Left renal pelvis (tissue), 4 donors: ENCODE measurements at places on chromosomes 5 and 9. TPM values are rescaled to one million over a fixed set of nuclear protein-coding genes. Genes with fewer than 3 reads are reported as not detected.
A peak's percentile ranks its signal among the peaks of the same experiment; 100 is the strongest.

DNA sequence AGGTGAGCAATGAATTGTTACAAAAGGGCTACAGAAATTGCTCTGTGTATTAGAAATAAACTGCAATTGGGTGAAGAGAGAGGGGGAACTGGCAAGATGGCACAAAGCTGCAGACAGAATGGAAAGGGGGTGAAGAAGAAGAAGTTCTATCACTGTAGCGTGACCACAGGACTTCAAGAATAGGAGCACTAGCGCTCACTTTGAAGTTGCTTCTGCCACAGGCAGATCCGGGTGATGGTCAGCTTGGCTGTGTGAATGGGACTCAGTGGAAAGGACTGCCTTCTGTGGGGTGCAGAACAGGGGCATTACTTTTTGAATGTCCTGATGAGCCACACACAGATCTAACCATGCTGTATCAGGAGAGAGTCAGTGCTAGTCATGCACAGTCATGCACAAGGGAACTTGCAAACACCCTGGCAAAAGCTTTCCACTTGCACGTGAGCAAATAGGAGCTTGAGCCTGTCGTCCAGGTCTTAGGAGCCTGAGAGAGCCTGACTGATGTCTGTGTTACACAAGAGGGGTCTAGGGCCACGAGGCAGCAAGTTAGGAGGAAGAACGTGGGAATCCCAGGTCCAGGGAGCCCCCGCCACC is 16.3 kb downstream of the IL5 start:
- no peak for DNase-seq

GRCh38 chr5:123083298-123083697 is 5.7 kb upstream of the PRDM6 start:
- DNase-seq = no peak

Gene SPATA31A3
- not detected for polyA plus RNA-seq

Gene SCGB3A2
- 6.9 TPM for polyA plus RNA-seq

- no peak for DNase-seq
Observed at GRCh38 chr9:6415266-6415665, 2.3 kb downstream of the UHRF2 start.

DNA sequence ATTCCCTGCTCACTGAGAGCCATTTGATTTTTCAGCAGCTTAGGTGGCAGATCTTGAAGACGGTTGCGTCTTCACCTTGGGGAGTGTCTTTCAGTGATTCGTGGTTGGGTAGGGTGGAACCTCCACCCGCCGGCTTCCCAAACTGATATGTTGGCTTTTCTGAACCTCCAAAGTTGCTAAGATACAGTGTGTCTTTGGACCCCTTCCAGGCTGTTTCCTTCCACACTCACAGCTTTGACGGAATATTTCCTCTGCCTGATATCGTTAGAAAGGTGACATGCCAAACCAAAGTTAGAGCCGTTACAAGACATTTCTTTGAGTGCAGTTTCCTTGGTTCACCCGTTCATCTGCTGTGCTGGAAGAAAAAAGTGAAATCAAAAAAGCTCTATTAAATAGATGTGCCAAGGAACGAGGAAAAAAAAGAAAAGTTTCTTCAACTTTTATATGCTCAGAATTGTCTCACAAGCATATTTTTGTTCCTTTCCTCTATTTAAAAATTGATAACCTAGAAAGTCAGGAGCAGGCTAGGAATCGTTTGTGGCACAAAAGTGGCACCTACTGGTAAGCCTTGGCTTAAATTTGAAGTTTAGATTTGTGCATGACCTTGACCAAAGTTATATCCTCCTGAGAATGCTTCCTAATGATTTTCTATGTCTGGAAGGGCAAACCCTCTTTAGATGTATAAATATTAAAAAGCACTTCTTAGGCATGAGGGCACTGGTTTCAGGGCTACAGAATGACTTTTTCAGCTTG is 270.7 kb upstream of the WWC1 start:
- no peak for DNase-seq

Gene PCDHA1
- not detected for polyA plus RNA-seq

DNA sequence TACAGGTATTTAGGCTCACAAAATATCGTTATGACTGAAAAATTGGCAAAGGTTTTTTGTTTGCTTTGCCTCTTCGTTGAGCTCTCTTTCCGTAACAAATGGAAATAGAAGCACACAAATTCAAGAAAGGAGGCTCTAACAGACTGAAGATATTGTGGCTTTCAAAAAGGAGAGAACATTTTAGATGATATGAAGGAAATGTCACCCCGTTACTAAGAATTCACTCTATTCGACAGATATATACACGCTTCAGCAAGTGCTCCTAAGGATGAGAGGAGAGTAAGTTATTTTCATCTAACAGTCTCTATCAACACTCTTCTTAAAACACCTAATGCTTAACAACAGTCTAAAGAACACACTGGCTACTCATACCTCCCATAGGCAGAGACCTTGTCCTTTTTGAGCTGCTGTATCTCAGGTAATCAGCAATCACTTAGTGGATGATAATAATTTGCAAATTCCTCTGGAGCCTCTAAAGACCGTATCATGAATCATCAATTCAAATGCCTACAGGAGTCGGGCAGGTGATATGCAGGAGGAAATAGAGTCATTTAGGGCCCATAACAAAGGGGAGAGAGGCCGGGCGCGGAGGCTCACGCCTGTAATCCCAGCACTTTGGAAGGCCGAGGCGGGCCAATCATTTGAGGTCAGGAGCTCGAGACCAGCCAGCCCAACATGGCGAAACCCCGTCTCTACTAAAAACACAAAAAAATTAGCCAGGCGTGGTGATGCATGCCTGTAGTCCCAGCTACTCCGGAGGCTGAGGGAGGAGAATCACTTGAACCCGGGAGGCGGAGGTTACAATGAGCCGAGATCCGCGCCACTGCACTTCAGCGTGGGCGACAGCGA is 1.4 kb upstream of the HSDL2 start:
- no peak for DNase-seq

DNA sequence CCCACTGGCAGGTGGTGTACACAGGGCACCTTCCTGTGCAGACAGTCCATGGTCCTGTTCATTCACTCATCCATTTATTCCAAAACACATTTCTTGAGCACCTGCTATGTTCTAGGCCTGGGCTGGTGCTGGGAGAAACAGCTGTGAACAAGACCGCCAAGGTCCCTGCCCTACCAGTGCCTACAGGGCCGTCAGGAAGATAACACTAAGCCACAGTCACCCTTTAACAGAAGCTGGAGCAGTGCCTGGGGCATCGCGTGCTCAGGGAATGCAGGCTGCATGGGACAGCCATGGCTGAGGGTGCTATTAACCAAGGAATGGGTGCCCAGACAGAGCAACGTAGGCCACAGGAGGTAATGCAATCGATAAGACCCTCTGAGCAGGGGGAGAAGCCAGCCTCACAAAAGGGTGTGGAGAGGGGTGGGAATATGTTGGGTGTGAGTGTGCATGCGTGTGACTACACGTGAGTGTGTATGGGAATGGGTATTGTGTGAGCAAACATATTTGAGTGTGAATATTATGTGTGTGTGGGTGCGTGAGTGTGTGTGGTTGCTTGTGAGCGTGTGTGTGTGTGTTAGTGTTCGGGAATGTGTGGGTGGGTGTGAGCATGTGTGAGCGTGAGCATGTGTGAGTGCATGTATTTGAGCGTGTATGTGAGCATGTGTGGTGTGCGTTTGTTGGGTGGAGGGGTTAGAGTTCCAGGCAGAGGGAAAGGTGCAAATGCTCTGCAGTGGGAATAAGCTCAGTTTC is 19.1 kb downstream of the DUSP1 start:
- DNase-seq = no peak

GRCh38 chr9:21966140-21966851 is 27.9 kb downstream of the CDKN2A start:
- no peak for DNase-seq

Gene PCDHGB7
- 13.7 TPM for polyA plus RNA-seq

DNA sequence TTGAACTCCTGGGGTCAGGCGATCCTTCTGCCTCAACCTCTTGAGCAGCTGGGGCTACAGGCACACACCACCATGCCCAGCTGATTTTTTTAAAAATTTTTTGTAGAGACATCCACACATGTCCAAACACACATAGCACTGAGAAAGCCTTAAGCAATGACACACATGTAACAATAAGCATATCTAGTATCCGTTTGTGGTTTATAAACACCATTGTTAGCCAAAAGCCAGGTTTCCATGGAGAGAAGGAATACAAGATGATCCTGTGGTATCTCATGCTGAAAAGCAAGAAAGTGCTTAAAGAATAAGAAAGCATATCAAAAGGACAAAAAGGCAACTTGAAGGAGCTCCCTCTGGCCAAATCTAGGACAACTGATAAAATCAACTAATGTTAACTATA is 29.7 kb upstream of the SLC1A3 start:
- DNase-seq = no peak

Gene LCN15
- polyA plus RNA-seq = not detected

DNA sequence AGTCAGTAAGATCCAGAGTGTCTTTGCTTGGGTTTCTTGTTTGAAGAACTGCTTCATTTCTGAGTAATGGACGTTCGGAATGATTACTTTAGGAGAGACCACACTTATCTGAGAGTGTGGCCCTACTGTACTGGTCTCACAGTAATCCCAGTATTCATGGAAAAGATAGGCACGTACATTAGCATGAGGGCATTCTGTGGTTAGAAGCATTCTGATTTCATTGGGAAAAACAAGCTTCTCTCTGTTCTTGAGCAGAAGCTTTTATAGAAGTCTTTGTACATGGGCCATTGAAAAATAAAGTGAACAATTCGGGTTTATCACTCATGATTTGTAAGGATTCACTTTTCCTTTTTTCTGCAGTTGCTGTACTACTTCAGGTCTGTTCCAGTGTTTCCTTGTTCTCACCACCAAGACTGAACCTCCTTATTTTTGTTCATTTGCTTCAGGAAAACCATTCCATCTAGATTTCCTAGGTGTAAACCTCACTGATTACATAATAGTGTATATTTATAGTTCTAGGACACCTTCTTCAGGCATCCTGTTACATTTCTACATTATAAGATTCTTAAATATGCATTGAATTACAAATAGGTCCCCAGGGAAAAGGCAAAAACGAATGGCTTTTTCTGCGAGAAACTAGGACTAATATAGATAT is 10.1 kb downstream of the TGFBR1 start:
- DNase-seq = no peak

DNA sequence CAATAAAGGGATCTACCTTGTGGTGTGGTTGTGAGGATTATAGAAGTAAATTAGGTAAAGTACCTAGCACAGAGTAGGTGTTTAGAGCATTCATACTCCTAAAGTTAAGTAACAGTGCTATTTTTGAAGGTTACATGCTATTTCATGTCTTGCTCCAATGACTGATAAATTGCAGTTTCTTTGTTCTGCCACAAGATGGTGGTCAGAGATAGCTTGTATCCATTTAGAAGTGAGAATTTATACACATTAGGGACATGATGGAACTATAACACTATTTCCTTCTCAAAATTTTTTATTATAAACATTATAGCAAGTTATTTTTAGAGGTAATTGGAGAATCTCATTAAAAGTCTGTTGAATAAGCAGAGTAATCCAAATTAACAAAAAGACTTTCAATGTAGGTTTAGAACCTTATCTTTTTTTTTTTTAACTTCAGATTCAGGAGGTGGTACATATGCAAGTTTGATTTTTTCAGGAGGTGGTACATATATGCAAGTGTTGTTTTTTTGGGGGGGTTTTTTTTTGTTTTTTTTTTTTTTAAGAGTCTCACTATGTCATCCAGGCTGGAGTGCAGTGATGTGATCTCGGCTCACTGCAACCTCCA is 17.1 kb downstream of the MTREX start:
- DNase-seq = no peak

- DNase-seq = peak; percentile 92
Observed at GRCh38 chr5:178940569-178941360, at the start of gene ZNF454. Gene ZNF454, plus strand, starts transcription at chr5:178941198. Its CDS starts 1,594 bp downstream, at chr5:178942792.

DNA sequence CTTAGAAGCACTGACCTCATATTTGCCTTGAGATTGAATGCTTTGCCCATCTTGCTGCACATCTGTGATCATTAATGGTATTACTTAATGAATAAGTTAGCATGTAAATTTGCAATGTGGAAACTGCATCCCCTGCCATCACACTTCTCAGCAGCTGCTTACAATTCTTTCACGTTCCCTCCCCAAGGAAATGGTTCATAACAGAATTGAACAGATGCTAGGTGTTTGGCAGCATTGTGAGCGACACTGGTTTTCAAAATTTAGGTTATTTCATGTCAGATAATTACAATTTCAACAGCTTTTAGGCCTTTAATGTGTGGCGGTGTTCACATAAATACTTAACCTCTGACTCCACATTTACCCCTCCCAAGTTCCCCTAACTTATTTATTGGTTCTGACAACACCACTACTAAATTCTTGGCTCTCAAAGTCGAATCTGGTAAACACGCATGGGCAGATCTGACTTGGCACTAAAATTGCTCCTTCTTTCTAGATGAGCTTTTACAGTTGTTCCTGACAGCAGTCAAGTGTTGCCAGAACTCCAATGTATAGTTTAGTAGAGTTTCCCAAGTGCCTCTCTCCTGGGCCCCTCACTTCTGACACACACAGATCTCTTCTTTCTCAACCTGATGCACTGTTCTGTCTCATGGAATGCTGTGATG is 46.8 kb downstream of the SLC1A3 start:
- no peak for DNase-seq

DNA sequence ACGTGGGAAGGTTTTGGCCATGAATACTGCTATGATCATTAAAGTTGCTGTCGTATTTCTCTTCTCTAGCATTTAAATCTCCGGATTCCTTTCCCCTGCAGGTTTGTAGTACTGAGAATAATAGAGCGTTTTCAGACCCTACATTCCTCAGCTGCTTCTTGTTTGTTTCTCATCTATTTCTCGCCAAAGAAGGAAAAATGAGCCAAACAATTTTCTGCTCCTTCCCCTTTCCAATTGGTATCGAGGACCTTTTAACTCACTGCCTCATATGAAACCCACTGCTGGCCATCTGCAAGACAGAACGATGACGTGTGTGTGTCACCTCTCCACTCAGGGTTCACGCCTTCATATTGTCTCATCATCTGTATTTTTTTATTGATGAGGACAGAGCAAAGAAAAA is 689.4 kb upstream of the WWC1 start:
- DNase-seq = no peak

- DNase-seq = no peak
Observed at GRCh38 chr9:90795871-90796317, 5.7 kb upstream of the SYK start.

DNA sequence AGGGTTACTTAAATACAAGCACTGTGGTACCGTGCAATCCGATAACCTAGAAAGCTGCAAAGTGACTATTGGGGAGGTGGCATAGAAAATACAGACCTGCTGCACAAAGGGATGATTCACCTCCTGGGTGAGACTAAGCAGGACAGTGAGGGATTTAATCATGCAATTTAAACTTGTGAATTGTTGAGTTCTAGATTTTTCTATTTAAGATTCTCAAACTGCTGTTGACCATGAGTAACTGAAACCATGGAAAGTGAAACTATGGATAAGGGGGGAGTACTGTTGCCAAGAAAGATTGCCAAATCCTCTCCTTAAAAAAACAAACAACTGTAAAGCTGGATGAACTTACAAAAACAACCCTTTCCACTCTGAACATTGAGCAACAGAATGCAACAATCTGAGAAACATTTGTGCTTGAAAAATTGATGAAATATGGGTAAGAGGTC is 61.5 kb upstream of the NUDT12 start:
- no peak for DNase-seq

DNA sequence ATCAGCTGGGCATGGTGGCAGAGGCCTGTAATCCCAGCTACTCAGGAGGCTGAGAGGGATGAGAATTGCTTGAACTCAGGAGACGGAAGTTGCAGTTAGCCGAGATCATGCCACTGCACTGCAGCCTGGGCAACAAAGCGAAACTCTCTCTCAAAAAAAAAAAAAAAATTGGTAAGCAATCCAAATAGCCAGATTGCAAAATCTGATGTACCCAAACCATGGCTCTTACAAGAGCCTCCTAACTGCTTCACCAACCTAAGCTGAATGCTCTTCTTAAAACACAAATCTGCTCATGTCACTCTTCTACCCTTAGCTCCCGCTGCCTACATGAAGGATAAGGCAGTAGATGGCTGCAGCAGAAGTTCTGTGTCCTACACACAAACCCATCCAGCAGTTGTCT is 105.9 kb downstream of the MPDZ start:
- no peak for DNase-seq
